ENCODE measurements at places on chromosomes 3 and 15.

- no peak for DNase-seq
Observed at GRCh38 chr3:194772241-194773000, 86.7 kb downstream of the FAM43A start.

GRCh38 chr3:156586905-156587759, 32.2 kb upstream of the SSR3 start:
- DNase-seq, result no peak

GRCh38 chr15:25693321-25694238, 169.5 kb downstream of the ATP10A start:
- peak; percentile 27 for DNase-seq

DNA sequence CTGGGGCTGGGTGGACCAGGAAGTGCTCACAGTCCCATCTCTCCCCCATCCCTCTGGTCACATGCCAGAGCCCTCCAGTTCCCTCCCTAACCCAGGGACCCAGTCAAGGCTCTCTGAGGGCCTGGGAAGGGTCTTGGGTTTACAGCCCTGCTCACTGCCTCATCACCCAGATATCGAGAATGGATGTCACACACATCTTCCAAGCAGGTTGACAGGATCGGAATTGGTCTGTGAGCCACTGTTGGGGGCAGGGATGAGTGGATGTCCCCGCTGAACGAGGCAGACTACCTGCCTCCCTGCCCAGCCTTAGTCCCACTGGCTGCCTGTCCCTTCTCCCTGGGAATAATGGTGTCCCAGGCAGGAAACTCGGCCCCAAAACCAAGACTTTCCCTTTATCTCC, 20.0 kb upstream of the GOLGA6C start:
- no peak for DNase-seq

GRCh38 chr3:56366641-56367162, 101.6 kb downstream of the ERC2 start:
- DNase-seq, result no peak

DNA sequence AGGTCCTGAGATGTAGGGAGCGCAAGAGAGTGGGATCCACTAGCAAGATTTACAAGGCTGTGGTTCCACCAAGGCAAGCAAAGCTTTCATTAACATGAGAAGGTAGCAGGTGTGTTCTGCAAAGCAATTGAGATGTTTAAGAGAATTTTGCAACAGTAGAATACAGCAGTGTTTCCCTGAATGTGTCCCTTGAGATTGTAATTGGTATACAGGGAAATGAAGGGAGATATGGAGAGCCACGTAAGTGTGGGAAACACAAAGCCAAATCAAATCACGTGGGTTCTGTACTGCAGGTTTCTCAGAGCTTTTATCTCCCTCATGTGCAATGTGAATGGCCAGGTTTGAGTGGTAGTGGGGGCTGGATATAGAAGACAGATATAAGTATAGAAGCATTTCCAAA, 67.3 kb downstream of the ATG7 start:
- DNase-seq, result no peak

DNA sequence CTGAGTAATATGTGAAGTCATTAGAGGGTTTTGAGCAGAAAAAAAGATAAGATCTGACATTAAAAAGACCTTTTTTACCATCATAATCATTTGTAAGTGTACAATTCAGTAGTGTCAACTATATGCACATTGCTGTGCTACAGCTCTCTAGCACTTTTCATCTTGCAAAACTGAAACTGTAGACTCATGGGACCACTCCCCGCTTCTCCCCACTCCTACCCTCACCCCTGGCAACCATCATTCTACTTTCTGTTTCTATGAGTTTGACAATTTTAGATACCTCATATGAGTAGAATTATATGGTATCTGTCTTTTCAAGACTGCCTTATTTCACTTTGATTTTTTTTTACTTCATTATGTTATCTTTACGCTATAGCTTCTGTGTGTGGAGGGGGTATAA, 112.8 kb downstream of the NSUN3 start:
- no peak for DNase-seq

GRCh38 chr3:22088204-22088603, 337.2 kb upstream of the ZNF385D start:
- DNase-seq, result no peak

DNA sequence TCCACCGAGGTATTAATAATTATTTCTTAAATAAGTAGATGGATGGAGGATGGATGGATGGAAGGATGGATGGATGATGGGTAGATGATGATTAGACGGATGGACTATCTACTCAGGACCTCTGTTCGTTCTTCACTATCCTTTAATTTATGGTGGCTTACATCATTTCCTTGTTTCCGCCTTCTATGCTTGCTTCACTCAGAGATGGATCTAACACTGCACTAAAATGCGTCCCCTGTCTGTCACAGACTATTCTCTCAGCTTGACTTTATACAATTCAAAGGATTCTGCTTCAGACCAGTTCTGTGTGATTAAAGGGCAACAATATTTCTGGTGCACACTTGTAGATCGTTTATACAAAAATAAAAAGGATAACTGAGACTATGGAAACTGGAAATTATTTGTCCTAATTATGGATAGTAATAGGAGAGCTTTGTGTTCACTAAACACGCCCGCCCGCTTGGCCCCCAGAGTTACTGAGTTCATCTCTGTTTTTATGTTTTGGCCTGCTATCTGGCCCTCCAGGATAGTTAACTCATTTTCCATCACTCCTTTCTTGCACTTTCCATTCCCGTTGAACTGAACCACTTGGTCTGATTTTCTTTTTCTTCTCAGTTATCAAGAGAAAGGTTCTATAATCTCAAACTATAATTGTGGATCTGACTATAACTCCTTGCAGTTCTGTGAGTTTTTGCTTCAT, 41.4 kb upstream of the CA12 start:
- DNase-seq, result no peak
